ENCODE measurements at places on chromosomes 3 and 15.

DNA sequence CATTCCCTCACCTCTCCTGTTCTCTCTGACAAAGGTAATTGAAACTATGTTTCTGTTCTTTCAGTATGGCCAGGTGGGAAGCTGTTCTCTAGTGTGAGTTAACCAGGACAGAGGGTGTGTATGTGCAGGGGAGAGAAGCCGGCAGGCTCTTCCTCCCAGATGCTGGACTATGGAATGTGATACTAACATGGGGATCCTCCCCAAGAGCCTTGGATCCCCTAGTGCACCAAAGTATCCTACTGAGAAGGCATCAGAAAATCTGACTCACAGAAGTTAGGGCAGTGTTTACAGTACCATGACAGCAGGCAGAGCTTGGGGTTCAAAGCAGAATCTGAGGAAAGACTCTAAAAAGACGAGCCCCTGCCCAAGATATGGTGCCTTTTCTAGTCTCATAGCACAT, 123.1 kb downstream of the APBA2 start:
- DNase-seq, result no peak

- no peak for DNase-seq
Observed at GRCh38 chr3:1578124-1578806, 485.4 kb downstream of the CNTN6 start.

DNA sequence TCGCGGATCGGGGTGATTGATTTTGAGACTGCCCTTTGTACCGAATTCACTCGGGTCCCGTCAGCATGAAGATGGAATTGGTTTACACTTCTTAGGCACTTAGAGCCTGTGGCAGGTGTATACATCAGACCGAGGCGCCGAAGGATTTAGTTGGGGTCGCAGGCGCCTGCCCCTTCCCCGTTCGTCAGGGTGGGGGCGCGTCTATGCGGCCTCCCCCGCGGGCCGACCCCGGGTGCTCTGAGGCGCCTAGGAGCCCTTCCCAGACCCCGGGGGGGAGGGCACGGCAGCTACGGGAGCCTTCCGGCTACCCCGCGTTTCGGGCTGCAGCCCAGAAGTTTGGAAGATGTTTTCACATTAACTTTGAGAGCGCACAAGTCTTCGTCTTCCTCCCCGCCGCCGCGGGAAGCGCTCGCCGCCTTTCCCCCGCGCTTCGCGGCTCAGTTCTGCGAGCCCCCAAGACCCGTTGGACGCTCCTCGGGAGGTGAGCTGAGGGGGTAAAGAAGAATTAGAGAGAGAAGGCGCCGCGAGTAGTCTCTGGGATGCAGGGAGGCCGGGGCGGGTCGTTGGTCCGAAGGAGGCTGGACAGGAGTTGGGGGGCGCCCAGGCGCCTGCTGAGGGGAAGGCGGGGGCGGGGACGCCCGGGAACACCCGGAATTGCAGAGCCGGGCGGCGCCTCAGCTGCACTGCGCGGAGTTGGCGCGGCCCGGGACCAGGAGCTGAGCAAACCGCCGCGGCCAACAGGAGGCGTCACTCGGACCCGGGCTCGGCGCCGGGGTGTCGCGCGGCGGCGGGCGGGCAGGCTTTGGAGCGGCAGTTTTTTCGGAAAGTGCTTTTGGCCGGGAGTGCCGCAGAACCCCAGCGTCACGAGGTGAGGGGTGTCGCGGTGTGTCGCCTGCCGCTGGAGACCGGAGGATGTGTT, 780 bp downstream of the TIPARP start:
- peak; percentile 21 for DNase-seq

- DNase-seq, result no peak
Observed at GRCh38 chr3:73509066-73509465, 115.7 kb downstream of the PDZRN3 start.

GRCh38 chr3:128867200-128868125, 12.0 kb upstream of the ACAD9 start:
- no peak for DNase-seq

DNA sequence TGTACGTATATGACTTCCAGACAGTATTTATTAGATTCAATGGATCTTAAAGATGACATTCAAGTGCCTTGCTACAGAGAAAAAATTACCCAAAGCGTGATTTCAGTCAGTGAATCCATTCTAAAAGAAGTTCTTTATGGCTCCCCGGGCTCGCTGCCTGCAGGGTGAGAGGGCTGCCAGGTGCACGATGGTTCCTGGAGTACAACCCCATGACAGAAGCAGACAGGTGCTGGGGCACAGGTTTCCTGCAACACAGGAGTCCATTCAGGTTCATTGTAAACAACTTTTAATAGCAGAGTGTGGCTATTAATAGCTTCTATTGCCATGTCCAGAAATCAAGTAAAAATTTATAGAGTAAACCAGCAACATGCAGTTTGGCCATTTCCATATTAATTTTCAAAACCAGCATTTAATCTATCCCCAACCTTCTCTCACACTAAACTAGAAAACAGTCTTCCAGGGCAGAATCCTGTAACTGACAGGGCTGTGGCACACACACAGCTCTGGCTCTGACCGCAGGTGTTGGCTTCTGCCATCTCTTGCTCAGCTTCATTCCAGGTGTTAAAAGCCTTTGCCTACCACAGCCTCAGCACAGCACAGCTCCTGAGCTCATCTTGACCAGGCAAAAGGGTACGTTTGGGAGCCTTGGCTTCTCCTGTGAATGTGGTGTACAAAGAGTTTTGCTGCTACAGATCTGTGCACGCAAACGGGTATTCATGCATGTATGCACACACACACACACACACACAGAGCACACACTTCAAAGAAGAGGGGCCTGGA, 185.9 kb downstream of the MEX3B start:
- no peak for DNase-seq

DNA sequence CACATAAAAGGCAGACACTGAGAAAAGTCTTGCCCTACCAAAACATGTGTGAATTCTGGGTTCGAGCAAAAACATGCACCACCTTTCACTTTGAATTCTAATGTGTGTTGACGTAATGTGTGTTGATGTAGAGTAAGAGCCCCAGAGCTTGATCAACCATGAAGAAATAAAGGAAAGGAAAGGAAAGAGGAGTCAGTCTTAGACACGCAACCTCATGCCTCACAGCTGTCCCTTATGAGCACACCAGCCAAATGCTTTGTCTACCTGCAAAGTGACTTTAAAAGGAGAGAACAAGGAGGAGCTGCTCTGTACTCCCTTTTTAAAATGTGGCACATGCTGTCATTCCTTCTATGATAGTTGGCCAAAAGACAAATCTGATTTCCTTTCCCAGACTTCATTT, 80.8 kb downstream of the RFTN1 start:
- DNase-seq, result no peak

DNA sequence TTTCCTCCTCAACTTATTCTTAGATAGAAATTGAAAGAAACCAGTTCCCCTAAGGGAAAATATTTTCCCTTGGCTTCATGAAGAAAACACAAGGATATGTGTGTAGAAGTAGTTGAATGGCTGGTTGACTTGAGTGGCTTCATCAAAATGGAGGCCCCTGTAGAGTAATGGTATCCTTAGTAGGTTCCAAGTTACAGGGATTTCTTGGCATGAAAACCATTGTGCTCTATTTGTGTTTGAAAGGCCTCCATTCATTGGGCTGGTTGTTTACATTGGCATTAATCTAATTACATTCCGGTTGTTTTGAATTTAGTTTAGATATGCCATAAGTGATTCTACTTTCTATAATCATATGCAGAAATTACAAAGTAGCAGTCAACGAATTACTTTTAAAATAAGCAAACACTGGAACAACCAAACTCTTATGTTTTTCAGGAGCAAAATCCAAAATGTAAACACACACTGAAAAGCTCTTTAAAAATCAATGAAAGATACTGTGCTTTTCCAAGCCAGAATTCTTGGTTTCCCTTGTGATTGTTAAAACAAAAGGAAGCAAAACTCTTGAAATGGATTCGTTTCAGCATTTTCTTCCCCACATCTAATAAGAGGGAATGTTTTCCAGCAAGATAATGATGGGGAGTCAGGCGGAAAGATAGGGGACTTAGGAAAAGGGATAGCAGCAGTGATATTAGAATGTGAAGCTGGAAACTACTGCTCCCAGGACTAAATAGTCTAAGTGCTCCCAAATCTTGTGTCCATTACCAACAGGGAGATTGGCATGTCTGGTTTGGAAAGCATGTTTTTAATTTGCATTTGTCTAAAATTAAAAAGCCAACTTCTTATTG, 77.0 kb downstream of the EPHA3 start:
- no peak for DNase-seq

DNA sequence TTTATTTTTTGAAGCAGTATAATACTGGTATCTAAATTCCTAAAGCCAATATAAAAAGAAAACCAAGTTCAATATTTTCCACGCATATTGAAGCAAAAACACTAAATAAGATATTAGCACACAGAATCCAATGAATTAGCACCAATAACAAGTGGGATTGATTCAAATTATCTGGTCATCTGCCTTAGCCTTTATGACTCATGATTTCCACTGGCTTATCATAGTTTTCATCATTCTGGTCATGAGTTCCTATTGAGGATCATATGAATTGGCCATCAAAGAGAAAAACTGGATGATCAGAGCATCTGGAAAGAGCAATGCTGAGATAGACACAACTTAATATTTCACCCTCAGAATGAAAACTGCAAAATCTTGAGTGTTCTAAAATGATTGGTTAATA, 809.9 kb downstream of the MCTP2 start:
- no peak for DNase-seq

DNA sequence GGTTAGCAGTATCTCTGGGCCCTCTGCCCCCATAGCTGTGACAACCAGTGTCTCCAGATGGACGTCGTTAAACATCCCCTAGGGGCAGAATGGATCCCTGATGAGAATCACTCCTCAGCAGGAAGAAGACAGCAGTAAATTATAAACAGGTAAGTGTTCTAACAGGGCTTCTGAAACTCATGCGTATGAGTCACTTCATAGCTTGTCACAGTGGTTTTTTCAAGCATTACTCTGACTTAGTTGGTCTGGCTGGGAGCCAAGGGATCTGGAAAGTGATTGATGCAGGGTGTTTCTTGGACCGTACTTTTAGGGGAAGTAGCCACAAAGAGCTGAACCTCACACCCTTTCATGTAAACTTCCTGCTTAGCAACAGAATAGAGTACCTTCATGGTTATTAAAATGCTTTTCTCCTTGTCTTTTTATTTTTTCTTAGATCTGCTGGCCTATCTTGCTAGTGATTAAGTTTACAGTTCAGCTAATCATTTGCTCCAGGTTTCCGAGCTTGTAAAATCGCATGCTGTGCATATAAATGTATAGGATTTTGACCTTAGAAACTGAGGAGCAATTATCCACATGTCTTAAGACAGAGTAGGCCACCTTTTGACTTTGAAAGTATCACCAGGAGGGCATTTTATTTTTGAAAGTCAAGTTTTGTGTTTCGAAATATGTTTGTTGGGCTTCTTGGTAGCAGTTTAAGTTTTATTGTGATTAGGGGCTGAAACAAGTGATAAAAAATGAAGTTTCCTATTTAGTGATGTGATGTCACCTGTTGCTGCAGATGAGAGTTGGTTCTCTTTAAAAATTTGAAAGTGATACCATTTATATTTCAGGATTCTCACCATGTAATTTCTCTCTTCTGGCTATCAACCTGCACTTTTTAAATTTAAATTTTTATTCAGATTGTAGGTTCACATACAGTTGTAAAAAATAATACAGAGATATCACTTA, 333.9 kb downstream of the PTPRG start:
- DNase-seq, result no peak

DNA sequence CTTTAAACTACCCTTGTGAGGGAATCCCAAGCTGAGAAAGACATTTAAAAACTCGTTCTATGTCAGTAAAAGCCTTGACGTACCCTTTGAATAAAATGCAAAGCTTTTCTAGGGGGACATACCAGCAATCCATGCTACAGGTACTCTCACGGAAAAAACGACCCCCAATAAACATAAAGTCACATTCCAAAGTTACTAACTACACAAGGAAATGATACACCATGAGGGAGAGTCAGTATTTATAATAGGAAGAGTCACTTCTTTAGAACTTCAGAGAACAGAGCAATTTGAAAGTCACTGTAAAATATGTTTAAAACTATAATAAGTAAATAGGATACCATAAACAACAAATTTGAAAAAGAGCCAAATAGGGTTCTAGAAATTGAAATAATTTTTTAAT, 63.2 kb downstream of the CFAP20DC start:
- DNase-seq, result no peak

DNA sequence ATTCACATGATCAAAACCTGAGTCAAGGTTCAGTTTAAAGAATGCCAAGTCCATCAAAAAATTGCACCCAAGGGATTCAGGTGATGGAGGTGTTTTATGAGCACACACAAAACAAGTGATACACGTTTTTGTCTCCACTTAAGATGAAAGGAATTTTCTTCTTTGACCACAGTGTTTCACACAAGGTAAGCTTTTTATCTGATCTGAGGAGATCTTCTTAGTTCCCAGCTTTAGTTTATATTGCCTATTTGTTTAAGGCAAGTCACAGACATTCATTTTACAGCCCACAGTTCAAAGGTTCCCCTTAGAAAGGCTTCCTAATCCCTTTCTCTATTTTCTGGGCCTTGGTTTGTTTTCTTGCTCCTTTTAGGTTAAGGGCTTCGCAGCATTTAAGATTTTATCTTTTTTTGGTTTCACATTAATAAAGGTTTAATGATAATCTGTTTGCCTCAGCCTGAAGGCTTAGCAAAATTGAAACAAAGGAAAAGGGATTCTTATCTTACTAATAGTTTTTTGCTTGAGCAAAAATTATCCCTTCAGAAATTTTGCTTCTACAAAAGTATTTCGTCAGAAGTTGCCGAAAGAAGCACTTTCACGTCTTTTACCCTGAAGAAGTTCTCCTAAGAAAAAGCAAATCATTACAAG, 420.5 kb upstream of the NAALADL2 start:
- no peak for DNase-seq

- DNase-seq, result no peak
Observed at GRCh38 chr3:123559040-123559861, 25.6 kb downstream of the HACD2 start.

DNA sequence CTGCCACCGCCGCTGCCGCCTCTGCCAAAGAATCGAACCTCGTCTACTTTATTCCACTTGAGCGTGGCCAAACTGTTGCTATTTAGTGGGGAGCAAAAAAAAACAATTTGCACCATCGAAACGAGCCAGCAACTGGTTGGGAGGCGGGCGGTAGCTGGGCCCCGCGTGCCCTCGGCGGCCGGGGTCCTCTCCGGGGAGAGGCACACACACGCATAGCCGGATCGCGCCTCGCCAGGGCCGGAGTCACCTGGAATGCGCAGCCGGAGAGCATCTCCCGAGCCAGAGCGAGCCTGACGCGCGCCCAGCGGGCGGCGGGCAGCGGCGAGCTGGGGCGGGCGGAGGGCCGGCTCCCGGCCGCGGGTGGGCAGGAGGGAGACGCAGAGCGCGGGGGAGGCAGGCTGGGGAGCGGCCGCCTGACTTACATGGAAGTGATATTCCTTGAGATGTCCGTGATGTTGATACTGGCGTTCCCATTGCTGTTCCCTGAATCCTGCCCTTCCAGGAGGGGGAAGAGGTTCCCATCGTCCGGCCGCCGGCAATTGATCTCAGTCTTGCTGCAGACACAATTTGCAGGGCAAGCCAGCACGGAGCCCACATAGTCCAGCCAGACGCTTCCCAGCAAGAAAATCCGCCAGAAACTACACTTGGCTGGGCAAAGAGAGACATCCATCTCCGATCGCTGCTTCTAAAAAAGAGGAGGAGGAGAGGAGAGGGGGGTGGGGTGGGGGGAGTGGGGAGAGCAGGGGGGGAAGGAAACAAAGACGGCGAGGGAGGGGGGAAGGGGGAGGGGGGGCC, 858 bp downstream of the NTRK3 start:
- DNase-seq, result no peak

- DNase-seq, result no peak
Observed at GRCh38 chr15:81400640-81401236, 26.7 kb upstream of the TMC3 start.

Data from activated T-helper 9 cell treated with anti-CD3 and anti-CD28 coated beads, Interleukin-2, amount 50 U/mL, for 16 hours (primary cell).